ENCODE measurements at places on chromosomes 1 and 21. TPM values are rescaled to one million over a fixed set of nuclear protein-coding genes. Genes with fewer than 3 reads are reported as not detected.

Gene RNF223
- total RNA-seq: not detected

Gene FCRL5
- not detected for total RNA-seq

Gene UMODL1
- total RNA-seq: 0.21 TPM

Gene WNT3A
- not detected for total RNA-seq

Gene AK4
- total RNA-seq: 42.6 TPM

Gene UTS2
- 0.17 TPM for total RNA-seq

Gene DMBX1
- total RNA-seq: not detected

Gene CFHR5
- total RNA-seq: not detected

Gene PPP2R5A
- total RNA-seq: 59.9 TPM

All from activated CD4-positive, alpha-beta T cell treated with anti-CD3 and anti-CD28 coated beads, Interleukin-2, amount 10 ng/mL, durations not matched to agents 7 days and 5 days (primary cell).